Activated naive CD4-positive, alpha-beta T cell treated with Interleukin-2 at 50 U/mL for 16 hours (primary cell): ENCODE measurements at places on chromosomes 12 and 14.

- DNase-seq = no peak
These were observed 231.2 kb upstream of the DCN start for GRCh38 chr12:91413581-91414546.

GRCh38 chr14:92649934-92650545, 98.4 kb downstream of the LGMN start:
- DNase-seq = no peak

DNA sequence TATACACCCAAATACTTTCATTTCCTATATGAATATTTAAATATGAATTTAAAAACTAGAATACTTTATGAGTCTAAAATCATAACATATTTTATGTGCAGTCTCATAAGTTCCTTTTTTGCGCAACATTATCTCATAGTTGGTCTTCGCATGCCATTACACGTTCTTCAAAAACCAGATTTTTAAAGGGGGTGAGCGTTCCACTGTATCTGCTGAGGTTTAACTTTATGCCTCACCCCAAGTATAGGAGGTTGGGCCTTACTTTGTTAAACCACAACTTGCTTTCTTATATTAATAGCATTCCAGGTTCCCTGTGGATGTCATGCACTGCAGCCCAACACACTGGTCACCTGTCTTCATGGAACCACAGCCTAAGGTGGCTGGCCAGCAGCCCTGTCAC, 118.6 kb downstream of the APAF1 start:
- DNase-seq = no peak

GRCh38 chr12:117167769-117168168, 22.5 kb downstream of the FBXO21 start:
- no peak for DNase-seq

DNA sequence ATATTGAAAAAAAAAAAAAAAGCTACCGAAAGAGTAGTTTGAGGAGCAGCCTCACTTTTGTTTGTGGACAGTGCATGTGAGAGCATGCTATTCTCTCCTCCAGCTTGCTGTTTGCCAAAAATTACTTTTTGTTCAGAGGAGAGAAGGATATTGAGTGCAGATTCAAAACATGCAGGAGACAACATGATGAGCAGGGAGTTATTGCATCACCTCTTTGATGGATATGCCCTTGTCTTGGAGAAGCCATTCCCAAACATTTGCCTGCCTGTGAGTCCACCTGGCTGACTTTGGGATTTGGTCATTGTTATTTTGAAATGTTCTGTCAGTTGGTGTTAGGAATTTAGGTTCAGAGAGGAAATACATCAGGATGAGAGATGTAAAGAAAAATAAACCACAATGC, 2.4 kb downstream of the C12orf75 start:
- no peak for DNase-seq

DNA sequence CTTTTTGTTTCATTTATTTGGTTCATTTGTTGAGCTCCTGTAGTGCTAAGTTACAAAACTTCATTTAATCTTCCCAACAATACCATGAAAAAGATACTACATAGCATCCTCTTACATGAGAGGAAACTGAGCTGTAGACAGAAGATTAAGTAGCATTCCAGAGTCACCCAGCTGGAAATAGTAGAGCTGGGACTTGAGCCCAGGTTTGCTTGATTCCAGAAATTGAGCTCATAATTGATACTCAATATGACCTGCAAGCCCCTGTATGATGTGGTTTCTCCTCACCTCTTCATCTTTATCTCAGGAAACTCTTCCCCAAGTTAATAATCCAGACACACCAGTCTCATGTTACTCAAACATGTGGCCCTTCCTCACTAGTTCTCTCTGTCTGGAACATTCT, 87.0 kb upstream of the DAAM1 start:
- no peak for DNase-seq

GRCh38 chr12:48901278-48901677, 24.0 kb downstream of the FKBP11 start:
- DNase-seq = no peak

DNA sequence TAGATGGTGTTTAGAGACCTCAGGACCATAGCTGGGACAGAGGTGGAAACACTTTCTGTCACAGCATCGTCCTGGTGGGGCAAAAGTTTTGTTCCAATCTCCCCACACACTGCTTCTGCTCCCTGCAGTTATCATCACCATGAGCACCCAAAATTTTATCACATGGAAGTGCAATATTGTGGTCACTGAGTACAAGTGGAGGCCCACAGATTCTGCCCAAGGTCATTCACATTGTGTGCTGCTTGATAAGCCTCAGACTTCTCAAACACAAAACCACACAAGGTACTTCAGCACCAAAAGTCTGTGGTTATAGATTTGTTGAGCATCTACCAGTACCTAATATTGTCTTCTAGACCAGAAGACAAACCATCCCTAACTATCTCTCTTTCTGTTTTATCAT, 554 bp upstream of the KRT77 start:
- DNase-seq = no peak

DNA sequence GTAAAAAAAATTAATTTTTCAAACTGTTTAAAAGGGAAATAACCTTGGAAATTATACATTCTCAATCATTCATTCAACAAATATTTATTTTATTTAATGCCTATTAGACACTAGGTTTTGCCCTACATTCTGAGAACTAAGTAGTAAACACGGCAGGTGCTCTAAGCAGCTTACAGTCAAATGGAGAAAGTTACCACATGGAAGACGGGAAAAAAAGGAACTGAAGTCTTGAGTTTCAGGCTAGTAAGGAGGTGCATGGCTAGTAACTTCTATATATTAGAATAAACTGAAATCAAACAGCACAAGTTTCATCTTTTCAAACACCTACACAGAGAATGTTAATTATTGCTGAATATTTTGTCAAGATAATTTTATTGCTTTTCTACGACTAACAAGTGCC, 52.9 kb downstream of the C12orf42 start:
- DNase-seq = no peak

DNA sequence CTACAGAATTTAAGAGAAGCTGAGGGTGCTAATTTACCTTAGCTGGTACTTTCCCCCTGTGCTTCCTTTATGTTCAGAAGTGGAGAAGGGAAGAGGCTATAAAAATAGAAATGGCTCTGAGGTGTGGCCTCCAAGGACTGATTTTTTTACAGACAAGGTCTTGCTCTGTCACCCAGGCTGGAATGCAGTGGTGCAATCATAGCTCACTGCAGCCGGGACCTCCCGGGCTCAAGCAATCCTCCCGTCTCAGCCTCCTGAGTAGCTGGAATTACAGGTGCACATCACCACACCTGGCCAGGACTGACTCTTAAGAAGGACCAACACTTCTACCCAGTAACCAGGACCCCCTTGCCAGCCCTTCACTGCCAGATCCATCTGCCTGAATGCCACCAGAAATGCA, 23.9 kb upstream of the NAP1L1 start:
- no peak for DNase-seq

DNA sequence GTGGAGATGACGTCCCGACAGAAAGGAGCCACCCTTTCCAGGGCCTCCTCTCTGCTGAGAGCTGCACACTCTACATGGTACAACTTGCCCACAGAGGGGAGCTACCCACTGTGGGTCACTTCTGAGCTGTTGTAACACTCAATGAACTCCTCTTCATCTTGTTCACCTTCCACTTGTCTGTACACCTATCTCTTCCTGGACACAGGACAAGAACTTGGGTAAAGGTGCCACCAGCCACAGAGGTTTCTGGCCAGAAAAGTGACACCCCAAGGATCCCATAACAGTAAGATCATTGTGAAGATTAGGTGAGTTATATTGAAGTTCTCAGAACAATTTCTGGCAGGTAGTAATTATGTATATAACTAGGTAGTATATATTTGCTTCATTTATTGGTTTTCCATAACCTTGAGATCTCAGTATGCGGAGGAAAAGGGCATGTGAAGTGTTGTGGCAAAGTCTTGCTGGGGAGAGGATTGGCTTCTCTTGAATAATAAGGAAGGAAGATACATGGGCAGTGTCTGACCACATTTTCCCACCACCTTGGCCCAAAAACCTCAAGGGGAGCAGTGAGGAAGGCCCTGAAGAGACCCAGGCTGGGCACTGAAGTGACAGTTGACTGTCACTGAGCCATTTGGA, 34.2 kb downstream of the KRT76 start:
- no peak for DNase-seq

DNA sequence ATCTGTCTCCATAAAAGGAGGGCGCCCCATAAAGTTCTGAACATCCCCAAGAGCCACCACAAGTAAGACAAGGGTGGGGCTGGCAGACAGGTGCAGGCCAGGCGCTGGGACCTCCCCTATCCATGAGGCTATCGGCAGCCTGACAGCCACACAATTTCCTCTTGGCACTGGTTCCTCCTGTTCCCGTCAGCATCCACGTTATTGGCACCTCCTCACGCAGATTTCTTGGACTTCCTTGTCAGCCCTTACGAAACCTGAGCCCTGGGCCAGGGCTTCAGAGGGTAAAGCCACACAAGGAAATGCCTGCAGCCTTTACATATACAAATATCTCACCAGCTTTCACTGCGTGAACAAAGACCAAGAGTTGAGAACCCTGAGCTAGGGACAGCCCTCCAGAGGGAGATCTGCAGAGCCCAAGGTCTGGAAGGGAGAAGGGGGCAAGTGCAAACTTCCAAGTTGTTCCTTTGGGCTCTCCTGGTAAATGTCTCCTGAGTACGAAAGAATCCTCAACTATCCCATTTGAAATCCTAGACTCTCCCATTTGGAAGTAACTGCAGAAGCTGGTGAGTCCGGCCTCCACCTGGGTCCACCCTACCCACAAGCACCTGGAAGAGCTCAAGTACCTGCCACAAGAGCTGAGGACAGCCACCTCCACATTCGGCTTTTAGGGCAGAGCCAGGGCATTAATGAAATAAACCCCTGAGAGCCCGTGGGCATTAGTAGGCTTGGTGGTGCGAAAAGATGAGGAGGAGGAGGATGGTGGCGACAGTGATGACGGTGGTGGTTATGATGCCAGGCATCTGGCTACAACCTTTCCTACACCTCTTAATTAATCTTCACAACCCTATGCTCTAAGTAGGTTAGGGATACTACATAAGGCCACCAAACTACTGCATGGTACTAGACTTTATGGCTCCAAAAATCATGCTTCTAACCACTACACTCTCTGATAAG, 5.5 kb upstream of the TC2N start:
- DNase-seq = peak; percentile 29

DNA sequence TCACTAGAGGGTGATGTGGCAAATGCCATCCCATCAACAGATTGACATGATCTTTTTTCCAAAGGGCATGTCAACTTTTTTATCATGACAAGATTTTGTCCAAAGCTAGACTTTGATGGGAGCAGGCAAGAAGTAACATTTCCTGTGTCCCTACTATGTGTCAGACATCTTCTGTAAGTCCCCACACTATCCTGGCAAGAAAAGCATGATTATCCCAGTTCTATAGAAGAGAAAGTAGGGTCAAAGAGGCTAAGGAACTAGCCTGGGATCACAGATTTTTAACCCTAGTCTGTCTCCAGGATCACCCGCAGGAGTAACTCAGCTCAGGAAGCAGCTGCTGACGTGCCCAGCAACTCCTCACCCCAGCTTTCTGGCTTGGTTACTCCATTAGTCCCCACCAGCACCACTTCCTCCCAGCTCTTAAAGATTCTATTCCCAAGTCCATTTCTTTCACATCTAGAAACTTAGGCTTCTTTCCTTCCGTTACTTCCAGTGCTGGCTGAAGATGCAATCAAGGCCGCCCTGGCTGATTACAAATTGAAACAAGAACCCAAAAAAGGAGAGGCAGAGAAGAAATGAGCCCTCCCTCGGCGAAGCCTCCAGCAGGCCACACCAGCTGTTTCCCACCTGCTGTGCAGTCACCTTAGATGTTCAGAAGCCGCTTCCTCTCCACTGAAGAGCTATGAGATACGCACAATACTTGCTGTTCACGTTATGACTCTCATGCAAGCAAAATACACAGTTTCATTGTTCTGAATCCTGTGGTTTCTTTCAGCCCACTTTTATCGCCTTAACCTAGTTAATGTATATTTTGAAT, 6.2 kb downstream of the ISCU start:
- peak; percentile 73 for DNase-seq

DNA sequence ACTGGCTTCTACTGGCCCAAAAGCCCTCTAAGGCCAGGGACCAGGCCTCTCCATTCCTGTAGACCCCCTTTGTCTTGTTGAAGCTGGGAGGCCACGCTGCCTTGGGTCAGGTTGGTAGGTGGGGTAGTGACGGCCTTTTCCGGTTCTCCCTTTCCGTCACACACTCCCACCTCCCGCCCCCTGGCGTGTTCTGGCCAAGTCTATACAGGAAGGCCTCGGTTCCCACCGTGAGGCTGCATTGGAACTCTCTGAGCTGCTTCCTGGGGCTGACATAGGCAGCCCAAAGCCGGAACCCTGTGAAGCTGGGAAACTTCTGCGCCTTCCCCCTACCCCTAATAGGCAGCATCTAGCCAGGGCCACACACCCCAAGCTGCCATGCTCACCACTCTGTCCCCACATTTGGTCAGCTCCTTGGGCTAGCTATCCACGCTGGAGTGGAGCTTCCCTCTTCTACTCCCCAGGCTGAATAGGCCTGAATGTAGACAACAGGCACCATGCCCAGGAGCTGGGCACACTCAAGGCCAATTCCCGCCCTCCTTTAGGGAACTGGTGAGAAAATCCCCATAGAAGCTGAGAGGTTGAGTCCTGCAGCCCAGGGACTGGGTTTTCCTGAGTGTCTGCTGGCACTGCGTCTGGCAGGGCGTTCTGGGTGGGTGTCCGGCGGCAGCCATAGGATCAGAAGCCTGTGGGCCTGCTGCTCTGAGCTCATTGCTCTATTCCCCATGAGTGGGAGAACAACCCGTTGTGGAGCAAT, 35.7 kb downstream of the RIN3 start:
- DNase-seq = no peak

GRCh38 chr12:96425951-96426350, 25.7 kb upstream of the CDK17 start:
- no peak for DNase-seq

GRCh38 chr14:47857646-47858045, 182.2 kb upstream of the MDGA2 start:
- DNase-seq = no peak

DNA sequence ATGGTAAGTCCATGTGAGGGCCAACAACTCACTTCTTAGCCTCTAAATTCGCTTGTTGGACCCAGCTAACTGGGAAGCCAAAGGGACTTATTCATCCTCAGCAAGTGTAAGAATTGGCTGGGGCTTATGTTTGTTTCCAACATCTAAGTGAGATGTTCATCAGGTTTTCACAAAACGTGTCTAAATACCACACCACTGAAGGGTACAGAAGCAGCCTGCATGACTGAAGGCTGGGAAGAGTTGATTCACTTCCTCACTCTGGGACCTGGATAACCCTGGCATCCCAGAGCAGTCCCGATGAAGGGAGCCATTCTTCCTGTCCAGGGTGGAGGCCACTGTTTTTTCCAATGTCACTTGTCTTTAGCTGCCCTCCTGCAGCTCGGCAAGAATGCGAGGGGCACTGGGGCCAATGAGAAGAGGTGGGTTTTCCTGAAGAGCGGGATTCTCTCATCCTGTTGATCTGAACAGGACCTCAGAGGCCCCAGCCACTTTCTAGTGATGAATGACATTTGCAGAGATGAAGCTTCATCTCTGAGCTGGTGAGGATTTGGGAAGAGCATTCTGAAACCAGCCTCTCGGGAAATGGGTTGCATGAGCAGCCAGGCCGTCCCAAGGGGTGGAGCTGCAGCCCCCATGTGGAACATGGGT, 12.2 kb upstream of the COL2A1 start:
- no peak for DNase-seq
